A172 (cell line): ENCODE measurements at places on chromosomes 6 and 20. TPM values are rescaled to one million over a fixed set of nuclear protein-coding genes. Genes with fewer than 3 reads are reported as not detected.

EYS gene
- 0.24 and 0.81 TPM in 2 replicates for total RNA-seq

SYTL3 gene
- total RNA-seq: 1.7 and 2.0 TPM in 2 replicates

MYL9 gene
- total RNA-seq: 9.4 and 9.8 TPM in 2 replicates

PAK5 gene
- not detected in 2 replicates for total RNA-seq

RBPJL gene
- total RNA-seq: not detected in 2 replicates

SLC24A3 gene
- not detected in 2 replicates for total RNA-seq

EEF1A1 gene
- total RNA-seq: 8,683 and 8,714 TPM in 2 replicates

NXT1 gene
- total RNA-seq: 77.4 and 102 TPM in 2 replicates

ABHD16B gene
- not detected in 2 replicates for total RNA-seq

PI16 gene
- total RNA-seq: 0.74 TPM in 1 of 2 replicates, not detected in the other

ECHDC1 gene
- 102 and 112 TPM in 2 replicates for total RNA-seq
